GM18507 (cell line): ENCODE measurements at places on chromosomes 12 and 14.
A peak's percentile ranks its signal among the peaks of the same experiment; 100 is the strongest.

GRCh38 chr12:14284184-14284722, 81.2 kb upstream of the ATF7IP start:
- peak; percentile 32 for DNase-seq

- DNase-seq, result no peak
Observed at GRCh38 chr12:105378911-105379310, 48.4 kb downstream of the C12orf75 start.

DNA sequence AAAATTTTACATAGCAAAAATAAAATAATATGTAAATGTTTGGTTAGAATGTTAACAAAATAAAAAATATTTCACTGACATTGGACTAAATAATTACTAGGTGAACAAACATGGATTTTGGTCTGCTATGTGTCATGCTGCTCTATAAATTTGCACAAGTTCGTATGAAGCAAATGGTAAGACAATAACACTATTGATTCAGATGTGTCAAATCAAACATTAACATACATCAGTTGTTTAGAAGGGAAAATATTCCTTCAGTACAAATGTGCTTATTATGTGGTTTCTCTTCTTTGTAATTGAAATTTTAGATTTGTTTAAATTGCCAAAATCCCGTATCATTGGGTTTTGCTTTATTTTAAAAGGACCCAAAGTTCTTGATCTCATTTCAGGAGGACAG, 46.9 kb downstream of the PAWR start:
- DNase-seq, result no peak

DNA sequence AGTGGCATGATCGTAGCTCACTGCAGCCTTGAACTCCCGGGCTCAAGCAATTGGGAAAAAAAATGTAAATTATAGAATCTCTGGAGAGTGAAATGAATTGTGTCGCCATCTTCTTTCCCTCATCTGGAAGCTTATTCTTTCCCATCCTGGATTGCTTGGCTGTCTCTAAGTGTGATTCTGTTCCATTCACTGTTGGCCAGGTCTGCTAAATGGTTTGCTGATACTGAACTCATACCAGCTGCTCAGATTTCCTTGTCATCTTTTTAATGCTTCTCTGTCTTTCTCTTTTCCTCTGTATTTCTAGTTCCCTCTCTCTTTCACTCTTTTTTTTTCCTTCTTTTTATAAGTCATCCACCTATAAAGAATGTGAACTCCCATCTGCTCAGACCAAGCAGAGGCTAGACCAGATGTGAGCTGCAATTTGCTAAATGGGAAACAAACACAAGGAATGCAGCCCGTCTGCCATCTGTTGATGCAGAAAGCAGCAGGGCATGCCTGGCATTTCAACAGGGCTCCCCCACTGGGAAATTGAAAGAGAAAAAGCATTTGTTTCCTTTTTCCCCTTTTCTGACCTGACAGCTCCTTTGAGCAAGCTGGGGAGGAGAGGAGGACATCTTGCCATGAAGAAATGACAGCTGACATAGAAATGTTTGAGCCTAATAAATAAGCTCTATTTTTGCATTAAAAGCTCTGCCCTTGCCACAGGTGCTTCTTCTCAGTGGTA, 1823.6 kb upstream of the FLRT2 start:
- DNase-seq, result no peak

DNA sequence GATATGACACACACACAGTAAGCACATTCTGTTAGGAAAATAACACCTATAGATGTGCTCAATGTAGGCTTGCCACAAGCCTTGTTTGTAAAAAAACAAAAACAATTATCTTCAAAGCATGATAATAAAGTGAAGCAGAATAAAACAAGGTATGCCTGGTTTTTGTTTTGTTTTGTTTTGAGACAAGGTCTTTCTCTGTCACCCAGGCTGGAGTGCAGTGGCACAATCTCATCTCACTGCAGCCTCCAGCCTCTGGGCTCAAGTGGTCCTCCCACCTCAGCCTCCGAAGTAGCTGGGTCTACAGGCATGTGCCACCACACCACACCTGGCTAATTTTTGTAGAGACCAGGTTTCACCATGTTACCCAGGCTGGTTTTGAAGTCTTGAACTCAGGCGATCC, 52.4 kb upstream of the MON2 start:
- no peak for DNase-seq

DNA sequence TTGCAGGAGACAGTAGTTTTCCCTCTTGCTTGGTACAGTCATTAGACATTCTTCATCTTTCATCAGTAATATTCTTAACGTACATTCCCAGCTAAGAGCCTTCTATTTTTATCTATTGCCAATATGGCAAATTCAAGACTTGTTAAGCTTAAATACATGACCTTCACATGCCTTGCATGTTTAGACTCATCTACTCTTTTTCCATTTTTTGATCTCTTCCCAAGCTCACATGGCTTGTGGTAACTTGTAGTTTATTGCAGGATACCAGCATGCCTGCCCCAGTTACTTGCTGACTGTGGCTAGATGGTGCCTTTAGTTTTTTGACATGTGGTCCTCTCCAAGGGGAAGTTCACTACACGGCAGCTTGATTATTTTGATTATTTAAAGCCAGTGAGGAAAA, 729.0 kb downstream of the SLC6A15 start:
- DNase-seq, result no peak

DNA sequence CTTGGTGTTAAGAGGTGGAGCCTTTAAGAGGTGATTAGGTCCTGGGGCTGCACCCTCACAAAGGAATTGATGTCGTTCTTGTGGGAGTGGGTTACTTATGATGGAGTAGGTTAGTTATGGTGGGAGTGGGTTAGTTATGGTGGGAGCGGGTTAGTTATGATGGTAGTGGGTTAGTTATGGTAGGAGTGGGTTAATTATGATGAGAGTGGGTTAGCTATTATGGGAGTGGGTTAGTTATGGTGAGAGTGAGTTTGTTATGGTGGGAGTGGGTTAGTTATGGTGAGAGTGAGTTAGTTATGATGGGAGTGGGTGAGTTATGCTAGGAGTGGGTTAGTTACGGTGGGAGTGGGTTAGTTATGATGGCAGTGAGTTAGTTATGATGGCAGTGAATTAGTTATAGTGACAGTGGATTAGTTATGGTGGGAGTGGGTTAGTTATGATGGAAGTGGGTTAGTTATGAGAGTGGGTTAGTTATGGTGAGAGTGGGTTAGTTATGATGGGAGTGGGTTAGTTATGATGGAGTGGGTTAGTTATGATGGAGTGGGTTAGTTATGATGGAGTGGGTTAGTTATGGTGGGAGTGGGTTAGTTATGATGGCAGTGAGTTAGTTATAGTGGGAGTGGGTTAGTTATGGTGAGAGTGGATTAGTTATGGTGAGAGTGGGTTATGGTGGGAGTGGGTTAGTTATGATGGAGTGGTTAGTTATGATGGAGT, 22.6 kb upstream of the SFSWAP start:
- DNase-seq, result no peak
